ENCODE measurements at places on chromosomes 16 and 17.

GRCh38 chr16:83768986-83769385 lies 38.8 kb upstream of the HSBP1 start:
- DNase-seq, result no peak

GRCh38 chr16:28324235-28324886 lies 32.0 kb downstream of the SBK1 start:
- no peak for DNase-seq

GRCh38 chr17:81323411-81323868 lies 28.3 kb upstream of the SLC38A10 start:
- no peak for DNase-seq

DNA sequence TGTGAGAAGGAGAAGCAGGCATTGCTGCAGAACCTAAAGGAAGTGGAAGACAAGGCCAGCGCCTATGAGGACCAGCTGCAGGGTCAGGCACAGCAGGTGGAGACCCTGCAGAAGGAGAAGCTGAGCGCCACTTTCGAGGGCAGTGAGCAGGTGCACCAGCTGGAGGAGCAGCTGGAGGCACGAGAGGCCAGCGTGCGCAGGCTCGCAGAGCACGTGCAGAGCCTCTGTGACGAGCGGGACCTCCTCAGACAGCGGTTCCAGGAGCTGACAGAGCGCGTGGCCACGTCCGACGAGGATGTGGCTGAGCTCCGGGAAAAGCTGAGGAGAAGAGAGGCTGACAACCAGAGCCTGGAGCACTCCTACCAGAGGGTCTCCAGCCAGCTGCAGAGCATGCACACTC lies 41.5 kb downstream of the PLD6 start:
- DNase-seq, result no peak

DNA sequence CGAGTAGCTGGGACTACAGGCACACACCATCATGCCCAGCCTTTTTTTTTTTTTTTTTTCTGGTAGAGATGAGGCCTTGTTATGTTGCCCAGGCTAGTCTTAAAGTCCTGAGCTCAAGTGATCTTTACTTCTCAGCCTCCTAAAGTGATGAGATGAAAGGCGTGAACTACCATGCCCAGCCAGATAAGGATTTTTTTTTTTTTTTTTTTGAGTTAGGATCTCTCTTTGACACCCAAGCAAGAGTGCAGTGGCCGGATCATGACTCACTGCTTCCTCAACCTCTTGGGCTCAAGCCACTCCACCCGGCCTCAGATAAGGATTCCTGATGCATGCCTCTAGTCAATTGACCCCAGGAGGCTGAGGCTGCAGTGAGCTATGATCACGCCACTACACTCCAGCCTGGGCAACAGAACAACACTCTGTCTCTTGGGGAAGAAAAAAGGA lies 11.2 kb upstream of the PLEKHG4 start:
- DNase-seq, result peak; percentile 32

DNA sequence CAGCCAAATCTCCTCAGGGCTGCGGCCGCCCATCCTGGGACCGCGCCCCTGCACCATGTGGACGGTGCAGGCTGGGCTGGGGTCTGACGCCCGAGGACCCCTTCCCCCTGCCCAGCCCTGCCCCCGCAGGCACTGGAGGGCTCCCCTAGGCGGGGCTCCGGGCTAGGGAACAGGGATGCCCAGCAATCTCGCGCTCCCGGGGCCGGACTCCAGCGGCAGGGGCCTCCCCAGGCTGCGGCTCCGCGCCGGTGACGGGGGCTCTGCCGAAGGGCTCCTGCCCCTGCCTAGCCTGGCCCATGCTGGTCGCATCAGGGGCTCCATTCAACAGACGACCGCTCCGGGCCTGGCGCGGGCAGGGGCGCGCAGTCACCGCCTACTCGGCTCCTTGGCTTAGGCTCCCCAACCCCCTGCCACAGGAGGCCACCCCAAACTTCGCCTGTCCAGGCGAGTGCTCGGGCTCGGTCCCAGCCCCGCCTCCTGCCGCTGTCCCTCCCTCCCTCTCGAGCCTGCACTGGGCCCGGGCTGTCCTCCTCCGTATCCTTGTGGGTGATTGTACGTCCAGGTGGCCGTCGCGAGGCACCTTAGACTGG lies 27.4 kb upstream of the ADORA2B start:
- no peak for DNase-seq

- no peak for DNase-seq
These were observed 49.0 kb downstream of the NT5M start for GRCh38 chr17:17351901-17352781.

- DNase-seq, result no peak
These were observed 36.9 kb downstream of the SOCS3 start for GRCh38 chr17:78322858-78323455.

- DNase-seq, result no peak
These were observed 12.2 kb upstream of the ADGRG1 start for GRCh38 chr16:57616241-57616640.

GRCh38 chr17:60107526-60108257 lies 29.0 kb upstream of the HEATR6 start:
- no peak for DNase-seq

GRCh38 chr16:3645108-3645503 lies 9.4 kb upstream of the DNASE1 start:
- no peak for DNase-seq

- no peak for DNase-seq
These were observed 349.2 kb downstream of the BCAS3 start for GRCh38 chr17:61026818-61027217.

- DNase-seq, result no peak
These were observed 2.3 kb downstream of the CDYL2 start for GRCh38 chr16:80802138-80802537.

All from mammary epithelial cell (primary cell).